ENCODE measurements at places on chromosomes 2 and 18.

DNA sequence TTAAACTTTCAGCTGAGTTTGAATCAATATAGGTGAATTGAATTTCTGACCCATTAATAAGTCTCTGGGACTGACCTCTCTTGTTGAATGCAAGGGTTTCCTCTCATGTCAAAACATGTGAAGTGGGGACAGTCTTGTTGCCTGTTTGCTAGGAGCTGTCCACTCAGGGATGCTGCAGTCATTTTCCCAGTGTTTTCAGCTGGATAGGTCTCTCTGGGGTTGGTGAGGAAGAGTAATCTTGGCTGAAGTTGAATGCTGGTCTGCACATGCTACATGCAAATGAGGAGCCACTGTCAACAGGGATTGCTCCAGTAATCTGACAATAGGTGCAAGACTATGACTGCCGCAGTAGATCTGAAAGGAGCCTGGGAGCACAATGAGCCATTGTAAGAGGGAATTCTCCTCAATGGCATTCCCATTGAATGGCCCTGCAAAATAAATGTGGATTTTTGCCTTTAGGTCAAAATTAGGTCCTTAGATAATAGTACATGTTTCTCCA, 34.1 kb upstream of the IL1RL1 start:
- DNase-seq = no peak

DNA sequence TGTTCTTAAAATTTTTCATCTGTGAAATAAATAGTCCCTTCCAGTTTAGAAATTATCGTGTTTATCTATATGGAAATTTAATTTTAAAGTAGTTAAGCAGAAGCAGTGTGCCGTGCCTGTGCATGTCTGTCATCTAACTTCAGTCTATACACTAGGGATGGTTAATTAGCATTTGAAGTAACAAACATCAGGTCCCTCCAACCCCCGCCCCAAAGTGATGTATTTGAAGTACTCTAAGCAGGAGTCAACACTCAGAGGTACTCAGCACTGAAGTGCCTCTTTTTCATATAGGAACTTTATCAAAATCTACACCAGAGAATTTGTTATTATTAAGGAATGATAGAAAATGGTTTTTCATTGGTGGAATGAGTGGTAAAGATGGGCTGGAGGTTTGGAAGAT, 33.0 kb downstream of the LANCL1 start:
- no peak for DNase-seq

DNA sequence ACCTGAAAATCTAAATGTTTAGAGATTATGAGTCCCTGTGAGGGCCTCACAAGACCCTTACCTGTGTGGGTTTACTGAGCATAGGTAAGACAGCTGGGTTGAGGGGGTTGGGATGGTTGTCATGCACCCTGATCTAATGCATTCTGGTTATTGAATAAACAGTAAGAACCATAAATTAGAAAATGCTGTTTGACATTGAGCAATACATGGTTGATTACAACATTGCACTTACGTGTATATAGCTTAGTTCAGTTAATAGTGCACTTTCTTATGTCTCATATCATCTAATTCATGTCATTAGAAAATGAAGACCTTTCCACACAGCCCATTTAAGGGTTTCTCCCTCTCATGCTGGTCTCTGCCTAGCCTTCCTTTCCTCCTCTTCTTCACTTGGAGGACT, 253.5 kb upstream of the ATP5MC3 start:
- DNase-seq = no peak

DNA sequence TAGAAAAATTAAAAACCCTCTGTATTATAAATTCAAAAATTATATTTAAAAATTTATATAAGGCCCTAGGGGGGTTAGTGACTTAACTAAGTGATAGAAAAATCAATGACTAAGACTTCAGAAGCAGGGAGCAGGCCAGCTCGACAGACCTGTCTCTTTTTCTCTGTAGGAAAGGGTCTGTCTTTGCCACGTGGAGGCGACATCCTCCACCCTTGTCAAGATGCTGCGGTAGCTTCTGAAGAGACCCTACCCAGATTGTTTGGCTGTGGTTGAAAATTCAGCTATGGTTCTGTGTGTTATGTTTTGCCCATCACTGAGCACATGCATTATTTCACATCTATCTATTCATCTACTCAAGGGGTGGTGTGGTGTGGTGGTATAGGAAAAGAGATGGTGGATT, 8.2 kb upstream of the SLC4A3 start:
- DNase-seq = peak; percentile 24

DNA sequence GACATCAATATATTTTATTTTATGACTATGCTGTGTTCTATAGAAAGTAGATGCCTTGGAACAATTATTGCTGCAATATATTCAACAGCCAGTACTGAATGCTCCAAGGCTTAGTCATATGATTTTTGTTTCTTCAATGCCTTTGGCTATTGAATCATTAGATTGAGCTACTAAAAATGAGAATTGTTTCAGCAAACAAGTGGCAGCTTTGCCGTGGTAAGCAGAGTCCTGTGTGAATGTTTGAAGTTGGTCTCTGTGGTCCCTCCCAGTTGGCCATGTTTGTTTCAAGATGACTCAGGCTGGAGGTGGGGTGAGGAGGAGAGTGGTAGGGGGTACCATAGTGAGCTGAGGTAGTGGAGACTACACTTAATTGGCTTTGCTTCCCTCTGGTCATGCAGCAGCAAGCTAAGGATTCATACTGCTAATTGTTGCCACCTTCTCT, 198.6 kb upstream of the EPAS1 start:
- DNase-seq = no peak

- no peak for DNase-seq
Measured at GRCh38 chr18:50849419-50849821, 29.5 kb upstream of the ME2 start.

DNA sequence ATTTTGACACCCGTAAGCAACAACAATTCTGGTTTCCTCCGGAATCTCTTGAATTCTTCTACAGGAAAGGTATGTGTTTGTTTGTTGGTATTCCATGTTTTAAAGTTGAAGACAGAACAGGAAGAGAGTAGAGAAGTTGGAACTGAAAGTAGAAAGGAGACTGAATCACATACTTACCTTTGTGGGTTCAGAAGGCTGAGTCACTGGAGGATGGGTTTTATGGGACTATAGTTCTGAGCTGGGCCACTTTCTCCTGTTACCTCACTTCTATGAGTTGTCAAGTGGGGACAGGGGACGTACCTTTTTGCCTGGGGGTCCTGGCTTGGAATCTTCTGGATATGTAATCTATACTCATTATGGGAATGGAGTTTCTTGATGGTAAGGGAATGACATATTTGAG, 40.9 kb downstream of the KDM3A start:
- no peak for DNase-seq

DNA sequence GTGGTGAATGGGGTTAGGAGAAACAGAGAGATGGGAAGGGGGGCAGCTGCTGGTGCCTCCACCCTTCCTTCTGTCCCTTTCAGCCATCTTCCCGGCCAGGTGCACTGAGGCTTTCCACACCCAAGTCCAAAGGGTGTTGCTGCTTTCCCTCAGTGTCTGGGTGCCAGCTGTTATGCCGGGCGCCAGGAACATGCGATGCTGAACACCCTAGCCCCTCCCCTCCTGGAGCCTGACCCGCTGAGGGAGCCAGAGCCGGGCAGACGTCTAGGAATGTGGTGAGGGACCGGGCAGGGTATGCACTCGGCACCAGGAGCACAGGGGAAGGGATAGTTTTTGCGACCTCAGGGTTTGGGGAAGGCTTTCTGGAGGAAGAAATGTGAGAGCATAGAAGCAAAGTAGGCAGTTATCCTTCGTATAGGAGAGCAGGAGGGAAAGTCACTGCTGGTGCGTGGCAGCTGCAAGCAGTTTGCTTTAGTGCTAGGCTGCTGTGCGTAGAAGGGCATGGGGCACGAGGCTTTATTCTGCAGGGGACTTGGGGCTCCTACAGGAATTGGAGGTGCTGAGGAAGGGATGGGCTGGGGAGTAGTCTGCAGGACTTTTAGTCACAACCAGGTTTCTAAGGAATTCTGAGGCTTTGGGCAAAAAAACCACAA, 147.7 kb downstream of the TSN start:
- peak; percentile 85 for DNase-seq

DNA sequence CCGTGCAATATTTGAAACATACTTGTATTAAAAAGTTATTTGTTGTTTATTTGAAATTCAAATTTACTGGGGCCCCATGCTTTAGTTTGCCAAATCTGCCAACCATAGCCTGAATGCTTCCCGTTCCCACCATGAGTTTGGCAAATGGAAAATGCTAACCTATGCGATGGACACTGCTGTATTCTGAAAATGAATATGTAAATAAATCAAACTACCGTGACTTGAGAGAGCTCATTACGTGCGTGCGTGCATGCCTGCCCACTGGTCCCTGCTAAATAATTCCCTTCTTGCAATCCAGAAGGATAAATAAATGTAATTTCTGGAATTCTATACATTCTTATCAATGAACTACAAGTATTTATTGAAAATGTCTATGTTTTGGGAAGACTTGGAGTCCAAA, 3.2 kb downstream of the BOD1L2 start:
- no peak for DNase-seq

DNA sequence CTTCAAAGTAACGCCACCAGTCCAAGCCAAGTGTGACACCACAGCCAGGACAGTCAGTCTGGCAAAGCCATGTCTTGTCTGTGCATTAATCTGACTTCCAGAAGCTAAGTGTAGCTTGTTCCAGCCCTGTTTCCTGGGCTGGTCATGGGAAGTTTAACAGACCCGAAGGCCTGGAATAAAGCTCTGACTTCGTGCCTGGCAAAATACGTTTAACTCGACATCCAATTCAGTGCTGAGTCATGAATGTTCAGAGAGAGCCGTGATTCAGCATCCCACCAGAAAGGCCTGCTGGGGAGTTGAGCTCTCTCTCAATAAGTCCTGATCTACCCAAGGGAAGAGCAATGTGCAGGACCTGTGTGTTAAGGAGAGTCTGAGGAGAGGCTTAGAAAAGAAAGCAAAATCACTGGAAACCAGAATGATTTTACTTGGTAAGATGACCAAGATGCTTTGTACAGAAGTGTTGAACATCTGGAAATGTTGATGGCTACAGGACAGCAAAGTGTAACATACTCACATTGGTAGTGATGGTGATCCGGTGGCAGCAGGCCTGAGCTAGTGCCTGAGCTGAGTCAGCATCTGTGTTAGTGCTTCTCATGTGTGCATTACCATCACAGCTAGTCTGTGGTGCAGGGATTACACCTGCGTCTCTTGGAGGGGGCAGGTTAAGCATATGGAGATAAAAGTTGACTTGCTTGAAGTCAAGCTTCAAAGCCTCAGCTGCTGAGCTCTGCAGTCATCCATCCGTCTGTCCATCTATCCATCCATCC, 743.7 kb upstream of the HS6ST1 start:
- DNase-seq = no peak

DNA sequence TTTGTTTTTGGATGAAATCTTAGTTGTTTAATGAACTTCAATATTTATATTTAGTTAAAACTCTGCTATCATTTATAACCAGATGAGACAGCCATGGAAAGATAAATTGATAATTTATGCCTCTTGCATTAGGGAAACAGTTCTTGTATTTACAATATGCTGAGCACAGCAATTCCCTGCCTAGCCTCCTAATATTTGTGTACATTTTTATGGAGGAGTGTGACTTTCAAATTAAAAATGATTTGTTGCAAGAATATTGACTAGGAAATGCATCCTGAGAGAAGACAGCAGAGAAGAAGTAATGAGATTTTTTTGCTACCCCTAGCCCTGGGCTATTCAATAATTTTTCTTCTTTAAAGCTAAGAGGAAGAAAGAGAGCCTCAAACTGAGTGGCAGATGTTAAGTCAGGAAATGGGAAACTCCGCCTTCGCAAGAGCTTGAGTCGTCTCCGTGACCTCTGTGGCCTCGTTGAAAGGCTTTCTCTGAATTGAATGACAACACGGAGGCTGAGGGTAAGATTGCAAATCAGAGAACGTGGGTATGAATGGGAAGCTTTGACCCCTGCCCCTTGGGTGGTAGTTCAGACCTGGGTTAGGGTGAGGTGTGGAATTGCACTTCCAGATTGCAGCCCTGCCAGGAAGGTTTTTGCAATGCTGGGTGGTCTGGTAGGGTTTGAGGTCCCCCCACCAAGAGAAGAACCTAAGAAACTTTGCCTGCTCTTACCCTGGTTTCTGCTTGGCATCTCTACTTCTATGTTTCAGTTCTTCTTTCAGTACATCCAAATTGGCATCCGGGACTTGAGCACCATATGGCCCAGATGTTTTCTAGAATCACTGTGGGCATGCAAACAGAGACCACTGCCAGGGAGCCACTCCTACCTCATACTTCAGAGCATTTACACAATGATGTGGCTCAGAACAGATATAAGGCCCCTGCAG, 210.3 kb upstream of the RBMS1 start:
- DNase-seq = no peak

DNA sequence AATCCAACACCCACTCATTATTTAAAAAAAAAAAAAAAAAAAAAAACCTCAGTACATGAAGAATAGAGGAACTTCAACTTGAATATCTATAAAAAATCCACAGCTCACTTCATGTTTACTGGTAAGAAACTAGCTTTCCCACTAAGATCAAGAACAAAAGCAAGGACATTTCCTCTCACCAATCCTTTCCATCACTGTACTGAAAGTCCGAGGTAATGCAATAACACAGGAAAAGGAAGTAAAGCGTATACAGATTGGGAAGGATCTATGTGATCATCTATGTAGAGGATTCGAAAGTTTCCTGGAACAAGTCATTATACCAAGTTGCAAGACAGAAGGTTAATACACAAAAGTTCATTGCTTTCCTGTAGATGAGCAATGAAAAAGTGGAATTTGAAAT, 63.2 kb downstream of the ROCK2 start:
- no peak for DNase-seq

Measured in right cardiac atrium (tissue), 5 donors.